ENCODE measurements at places on chromosomes 2 and 18.

- DNase-seq = peak; percentile 6
Measured at GRCh38 chr2:173149491-173149890, 73.8 kb downstream of the MAP3K20 start.

DNA sequence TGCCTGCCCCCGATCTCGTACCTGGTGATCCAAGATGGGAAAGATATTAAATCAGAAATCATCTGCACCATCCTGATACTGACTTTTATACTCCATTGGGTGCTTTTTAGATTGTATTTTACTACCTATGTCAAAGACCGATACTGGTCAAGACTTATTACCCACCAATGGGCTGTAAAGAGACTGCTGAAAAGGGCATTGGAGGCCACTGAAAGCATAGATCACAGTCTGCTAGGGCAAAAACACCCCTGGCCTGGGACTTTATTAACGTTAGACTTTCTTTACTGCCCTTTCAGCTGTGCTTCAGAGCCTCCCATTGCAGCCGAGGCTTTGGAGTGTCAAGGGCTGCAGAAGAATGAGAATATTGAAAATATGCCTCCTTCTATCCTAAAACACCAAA is 472.8 kb upstream of the DDX18 start:
- DNase-seq = no peak

DNA sequence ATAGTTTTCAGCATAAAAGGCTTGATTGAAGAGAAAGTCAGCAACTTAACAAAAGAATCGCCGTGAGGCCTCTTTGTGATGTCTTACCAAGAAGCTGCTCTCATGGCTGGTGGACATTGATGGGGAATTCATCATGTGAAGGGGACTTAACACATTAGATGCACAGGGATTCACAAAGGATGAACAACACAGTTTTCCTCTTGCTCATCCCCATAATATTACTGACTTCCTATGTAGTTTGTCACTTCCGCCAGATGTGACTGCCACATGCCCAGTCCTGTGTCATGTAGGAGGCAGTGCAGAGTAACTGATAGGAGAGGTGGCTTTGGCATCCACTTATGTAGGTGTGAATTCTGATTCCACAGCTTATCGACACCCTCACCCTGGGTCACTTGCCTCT is 232.6 kb upstream of the LYPD1 start:
- DNase-seq = no peak

DNA sequence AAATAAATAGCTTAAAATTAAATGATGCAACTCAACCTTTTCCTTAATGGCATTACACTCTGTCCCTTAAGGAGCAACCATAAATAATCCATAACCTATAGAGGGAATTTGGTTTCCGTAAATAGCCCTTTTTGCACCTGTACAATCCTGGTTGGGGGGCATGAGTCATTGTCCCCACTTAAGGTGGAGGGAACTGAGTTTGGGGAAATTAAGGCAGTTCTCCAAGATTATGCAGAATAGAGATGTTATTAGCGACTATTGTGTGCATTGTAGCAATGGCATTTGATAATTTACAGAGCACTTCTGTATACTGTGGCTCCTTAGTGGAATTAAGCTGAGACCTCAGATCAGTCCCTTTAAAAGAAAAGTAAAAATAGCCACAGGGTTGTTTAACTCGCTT is 6.6 kb downstream of the MYCN start:
- DNase-seq = no peak

DNA sequence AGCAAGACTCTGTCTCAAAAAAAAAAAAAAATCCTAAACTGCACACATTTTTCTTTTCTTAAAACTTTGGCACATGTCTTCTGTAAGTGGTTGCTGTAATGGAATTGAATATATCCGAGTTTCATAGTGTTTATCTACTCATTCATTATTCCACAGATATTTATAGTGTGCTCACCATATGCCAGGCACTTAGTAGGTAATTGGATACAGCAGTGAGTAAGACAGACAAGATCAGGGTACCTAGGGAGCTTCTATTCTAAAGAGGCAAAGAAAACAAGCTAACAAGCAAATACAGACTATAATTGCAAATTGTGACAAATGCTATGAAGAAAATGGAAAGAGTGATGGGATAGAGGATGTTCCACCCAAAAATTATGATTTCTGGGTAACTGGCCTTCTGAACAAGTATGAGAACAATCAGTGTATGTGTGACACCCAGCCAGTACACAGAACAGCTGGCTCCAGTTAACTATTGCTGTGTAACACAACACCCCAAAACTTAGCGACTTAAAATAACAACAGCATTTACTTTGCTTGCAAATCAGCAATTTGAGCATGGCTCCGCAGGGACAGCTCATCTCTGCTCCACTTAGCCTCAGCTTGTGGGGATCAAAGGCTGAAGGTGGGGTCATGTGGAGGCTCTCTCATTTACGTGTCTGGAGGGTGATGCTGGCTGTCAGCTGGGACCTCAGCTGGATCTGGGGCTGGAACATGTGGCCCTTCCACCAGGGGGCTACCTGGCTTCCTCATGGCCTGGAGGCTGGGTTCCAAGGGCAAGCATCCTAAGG is 224.9 kb downstream of the INSIG2 start:
- DNase-seq = no peak

- no peak for DNase-seq
Measured at GRCh38 chr2:3179208-3179607, 198.4 kb downstream of the EIPR1 start.

GRCh38 chr2:192203876-192204275 is 9.1 kb upstream of the TMEFF2 start:
- no peak for DNase-seq

- DNase-seq = no peak
Measured at GRCh38 chr18:13270279-13270855, 51.8 kb downstream of the LDLRAD4 start.

- no peak for DNase-seq
Measured at GRCh38 chr2:238643400-238643907, 204.4 kb upstream of the TWIST2 start.

DNA sequence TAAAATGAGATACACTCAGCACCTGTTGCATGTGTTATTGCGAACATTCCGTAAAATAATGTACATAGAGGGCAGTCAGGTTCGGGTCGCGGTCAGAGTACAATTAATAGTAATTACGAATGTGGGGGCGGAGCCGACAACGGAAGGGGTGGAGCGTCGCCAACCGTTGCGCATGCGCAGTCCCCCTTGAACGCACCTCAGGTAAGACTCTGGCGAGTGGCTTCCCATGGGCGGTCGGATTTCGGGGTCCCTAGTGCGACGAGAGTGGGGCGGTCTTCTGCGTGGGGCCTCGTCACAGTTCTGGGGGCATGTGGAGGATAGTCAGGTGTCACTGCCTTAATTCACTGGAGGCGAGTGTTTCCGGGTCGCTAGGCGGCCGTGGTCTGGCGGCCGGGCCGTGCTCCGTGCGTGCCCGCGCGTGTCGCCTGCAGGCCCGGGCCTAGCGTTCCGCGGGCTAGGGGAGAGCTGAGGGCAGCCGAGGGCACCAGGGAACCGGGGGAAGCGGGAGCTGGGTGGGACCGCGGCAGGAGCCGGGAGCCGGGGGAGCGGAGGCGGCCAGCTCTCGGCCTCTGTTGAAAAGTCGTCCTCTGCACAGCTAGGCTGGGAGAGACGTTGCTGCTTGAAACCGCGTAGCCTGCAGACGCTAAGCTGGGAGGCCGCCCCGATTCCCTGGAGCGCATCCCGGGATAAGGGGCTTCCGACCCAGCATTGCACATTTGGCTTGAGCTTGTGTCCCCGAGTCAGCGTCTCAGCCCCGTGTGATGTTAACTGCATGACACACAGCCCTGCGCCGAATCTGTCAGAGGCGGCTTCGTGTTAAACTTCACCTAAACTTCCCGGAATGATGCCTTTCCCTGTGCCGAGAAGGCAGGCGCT is at the start of gene CEBPZOS:
TSS of gene CEBPZOS (plus strand) at position 177 of the 876 bp plus-strand sequence. CDS start 3,209 bp downstream, outside the sequence.
- peak; percentile 92 for DNase-seq

DNA sequence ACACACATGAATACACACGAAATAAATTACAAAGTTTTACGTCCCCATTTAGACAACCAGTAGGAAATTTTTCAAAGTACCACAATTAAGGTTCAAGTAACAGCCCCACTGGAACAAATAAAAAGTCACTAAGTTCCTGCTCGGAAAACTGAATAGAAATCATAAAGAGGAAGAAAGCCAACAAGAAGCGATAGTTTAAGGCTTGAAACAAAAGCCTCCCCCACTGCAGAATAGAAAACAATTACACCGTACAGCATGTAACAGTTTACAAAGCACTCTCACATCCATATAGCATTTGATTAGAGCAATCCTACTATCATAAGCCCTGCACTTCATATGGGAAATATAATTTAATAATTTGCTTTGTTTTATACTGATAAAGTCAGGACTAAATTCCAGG is 15.5 kb downstream of the KLF7 start:
- DNase-seq = no peak

- DNase-seq = no peak
Measured at GRCh38 chr2:179571721-179572120, 289.7 kb downstream of the ZNF385B start.

DNA sequence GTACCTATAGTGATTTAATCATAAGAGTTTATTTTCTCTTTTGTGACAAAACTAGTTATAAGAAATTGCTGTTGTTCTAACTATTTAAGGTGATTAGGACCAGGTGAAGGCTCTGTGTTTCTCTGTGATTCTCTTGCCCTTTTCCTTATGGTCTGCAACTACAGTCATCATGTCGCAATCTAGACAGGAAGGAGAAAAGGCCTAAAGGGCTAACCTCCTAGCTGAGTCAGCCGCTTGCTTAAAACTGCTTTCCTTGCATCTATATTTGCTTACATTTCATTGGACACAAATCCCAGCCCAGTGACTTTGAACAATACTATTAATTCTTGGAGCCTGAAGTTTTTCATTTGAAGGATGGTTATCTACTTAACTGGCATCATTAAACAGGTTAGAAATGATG is 93.1 kb downstream of the PIK3C3 start:
- no peak for DNase-seq

DNA sequence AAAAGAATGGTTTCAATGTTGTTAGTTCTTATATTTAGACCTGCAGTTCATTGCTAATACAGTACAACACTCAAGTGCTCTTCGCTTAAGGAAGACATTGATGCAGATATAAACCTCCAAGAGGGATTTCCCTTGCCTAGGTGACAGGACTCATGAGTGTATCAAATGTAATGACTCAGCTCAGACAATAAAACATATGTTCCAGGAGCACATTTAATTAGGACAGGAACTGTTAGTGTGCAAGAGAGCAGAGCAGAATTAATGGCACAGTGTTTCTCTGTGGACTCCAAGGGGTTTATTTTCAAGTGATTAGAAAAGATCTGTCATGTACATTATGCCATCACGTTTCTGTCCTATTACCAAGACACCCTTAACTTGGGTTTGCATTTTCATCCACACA is 375.0 kb downstream of the LRRTM4 start:
- no peak for DNase-seq

- no peak for DNase-seq
Measured at GRCh38 chr2:235666213-235666781, 172.5 kb downstream of the AGAP1 start.

- DNase-seq = no peak
Measured at GRCh38 chr2:26979741-26980140, 9.3 kb downstream of the MAPRE3 start.

GRCh38 chr2:173107629-173108022 is 32.0 kb downstream of the MAP3K20 start:
- DNase-seq = no peak

- DNase-seq = no peak
Measured at GRCh38 chr2:237909801-237910475, 50.5 kb downstream of the RAMP1 start.

DNA sequence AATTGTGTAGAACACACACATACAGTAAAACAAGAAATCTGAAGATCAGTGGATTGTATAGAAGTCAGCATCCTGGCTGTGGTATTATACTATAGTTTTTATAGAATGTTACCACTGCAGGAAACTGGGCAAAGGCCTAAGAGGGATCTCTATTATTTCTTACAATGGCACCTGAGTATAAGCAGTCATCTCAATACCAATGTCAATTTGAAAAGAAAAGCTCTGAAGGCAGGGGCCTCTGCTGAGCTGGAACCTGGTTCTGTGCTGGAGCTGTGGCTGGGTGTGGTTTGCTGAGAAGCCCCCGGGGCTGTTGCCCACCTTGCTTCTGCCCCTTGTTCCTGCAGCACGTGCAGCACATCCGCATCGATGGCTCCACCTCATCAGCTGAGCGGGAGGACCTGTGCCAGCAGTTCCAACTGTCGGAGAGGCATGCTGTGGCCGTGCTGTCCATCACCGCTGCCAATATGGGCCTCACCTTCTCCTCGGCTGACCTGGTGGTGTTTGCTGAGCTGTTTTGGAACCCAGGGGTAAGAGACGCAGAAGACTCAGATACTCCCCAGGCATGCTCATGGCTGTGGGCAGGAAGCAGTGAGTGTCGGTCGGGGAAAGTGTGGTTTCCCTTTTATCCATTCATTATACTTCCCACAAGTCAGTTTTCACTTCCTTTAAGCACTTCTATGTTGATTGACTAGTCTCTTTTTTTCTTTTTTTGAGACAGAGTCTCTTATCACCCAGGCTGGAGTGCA is 23.5 kb upstream of the RPL37A start:
- peak; percentile 43 for DNase-seq

DNA sequence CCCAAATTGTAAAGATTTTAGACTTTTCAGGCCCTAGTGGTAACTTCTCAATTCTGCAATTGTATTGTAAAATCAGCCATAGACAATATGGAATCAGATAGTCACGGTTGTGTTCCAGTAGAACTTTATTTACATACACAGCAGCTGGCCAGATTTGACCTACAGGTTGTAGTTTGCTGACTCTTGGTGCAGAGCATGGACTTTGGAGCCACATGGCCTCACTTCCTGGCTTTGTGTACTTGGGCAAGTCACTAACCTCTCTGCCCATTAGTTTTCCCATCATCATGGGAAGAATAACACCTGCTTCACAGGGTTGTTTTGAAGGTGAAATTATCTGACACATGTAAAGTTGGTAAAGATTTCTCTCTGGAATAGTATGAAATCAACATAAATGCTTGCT is 147.6 kb downstream of the TMEM200C start:
- no peak for DNase-seq

DNA sequence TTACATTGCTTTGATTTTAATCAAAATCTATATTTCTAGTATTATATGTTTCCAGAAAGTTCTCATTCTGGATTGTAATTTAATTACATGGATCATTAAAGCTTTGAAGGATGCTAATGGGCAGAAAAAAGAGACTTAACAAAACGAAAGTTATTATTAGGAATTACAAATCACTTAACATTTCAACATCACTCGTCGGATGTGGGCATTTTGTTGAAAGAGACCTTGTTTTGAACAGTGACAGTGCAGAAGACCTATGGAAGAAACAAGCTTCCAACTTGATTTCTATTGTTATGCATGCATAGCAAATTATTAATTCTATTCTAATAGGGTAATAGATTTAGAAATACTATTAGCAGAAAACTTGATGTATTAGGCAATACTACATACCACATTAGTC is 31.4 kb upstream of the DARS1 start:
- no peak for DNase-seq

- no peak for DNase-seq
Measured at GRCh38 chr18:73947180-73947921, 200.3 kb downstream of the FBXO15 start.

- no peak for DNase-seq
Measured at GRCh38 chr2:158723921-158724802, 71.0 kb upstream of the DAPL1 start.

- DNase-seq = peak; percentile 80
Measured at GRCh38 chr18:8744656-8745055, 39.3 kb downstream of the MTCL1 start.

- no peak for DNase-seq
Measured at GRCh38 chr2:46334389-46335271, 37.4 kb downstream of the EPAS1 start.

GRCh38 chr18:36264283-36264682 is 33.2 kb upstream of the FHOD3 start:
- no peak for DNase-seq

- no peak for DNase-seq
Measured at GRCh38 chr2:157466764-157467163, 22.9 kb upstream of the CYTIP start.

All from naive thymus-derived CD8-positive, alpha-beta T cell (primary cell).